ENCODE measurements at places on chromosomes 4 and X. TPM values are rescaled to one million over a fixed set of nuclear protein-coding genes. Genes with fewer than 3 reads are reported as not detected.
A peak's percentile ranks its signal among the peaks of the same experiment; 100 is the strongest.

DNA sequence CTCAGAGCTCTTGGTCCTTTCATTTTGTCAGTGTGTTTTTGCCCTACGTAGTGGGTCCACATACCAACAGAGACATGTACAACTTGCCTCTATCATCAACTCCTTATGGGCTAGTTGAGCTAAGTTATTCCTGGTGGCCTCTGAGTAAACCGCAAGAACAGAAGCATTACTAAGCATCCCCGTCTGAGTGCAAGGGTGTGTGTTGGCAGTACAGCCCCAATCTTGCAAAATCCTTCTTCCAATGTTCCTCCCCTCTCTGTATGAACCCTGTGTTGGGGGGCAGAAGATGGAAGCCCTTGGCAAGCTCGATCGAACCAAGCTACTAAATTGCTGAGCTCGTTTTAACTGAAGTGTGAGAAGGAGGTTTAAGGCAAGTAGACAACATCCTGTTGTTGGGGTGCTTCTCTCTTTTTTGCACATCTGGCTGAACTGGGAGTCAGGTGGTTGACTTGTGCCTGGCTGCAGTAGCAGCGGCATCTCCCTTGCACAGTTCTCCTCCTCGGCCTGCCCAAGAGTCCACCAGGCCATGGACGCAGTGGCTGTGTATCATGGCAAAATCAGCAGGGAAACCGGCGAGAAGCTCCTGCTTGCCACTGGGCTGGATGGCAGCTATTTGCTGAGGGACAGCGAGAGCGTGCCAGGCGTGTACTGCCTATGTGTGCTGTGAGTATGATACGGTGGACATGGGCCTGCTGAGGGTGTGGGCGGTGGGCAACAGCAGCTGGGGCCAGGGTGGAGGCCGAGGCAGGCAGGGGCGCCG lies at the start of gene SH2D1A:
SH2D1A (plus strand) TSS at position 447 of the 760 bp plus-strand sequence; CDS start at position 527, 80 bp downstream.
- no peak for DNase-seq

- no peak for DNase-seq
Observed at GRCh38 chr4:114081783-114082182, 102.3 kb upstream of the ARSJ start.

- DNase-seq: no peak
Observed at GRCh38 chr4:153514688-153515426, 48.7 kb downstream of the TMEM131L start.

DNA sequence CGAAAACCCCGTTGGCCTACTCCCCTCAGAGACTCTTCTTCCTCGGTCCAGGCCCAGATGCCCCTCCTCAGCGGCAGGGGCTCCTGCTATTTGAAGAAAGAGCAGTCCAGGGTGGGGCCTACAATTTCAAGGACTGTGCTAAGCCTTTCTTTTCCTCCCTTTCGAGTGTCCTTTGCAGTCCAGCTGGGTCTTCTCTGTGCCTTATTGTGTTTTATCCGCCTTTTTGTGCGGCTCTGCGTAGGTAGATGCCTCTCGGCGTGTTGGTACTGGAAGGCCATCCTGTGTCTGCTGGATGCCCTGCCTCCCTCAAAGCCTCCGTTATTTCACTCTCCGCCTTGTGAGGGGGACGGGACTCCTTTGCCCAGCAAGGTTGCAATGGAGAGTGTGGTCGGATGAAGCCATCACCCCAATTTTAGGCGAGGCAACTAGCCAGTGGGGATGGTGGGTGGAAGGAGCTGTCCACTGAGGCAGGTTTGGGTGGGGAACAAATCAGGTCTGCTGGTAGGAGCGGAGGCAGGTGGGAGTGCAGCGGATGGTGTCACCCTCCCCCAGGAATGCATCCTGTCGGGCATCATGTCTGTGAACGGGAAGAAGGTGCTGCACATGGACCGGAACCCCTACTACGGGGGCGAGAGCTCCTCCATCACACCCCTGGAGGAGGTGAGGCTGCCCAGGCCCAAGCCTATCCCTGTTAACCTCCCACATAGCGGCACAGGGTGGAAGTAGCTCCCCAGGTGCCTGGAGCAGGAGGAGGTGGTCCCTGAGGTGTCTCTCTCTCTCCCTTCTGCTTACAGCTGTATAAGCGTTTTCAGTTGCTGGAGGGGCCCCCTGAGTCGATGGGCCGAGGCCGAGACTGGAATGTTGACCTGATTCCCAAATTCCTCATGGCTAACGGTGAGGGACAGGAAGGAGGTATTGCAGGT lies 1.3 kb downstream of the GDI1 start:
- DNase-seq: no peak

DNA sequence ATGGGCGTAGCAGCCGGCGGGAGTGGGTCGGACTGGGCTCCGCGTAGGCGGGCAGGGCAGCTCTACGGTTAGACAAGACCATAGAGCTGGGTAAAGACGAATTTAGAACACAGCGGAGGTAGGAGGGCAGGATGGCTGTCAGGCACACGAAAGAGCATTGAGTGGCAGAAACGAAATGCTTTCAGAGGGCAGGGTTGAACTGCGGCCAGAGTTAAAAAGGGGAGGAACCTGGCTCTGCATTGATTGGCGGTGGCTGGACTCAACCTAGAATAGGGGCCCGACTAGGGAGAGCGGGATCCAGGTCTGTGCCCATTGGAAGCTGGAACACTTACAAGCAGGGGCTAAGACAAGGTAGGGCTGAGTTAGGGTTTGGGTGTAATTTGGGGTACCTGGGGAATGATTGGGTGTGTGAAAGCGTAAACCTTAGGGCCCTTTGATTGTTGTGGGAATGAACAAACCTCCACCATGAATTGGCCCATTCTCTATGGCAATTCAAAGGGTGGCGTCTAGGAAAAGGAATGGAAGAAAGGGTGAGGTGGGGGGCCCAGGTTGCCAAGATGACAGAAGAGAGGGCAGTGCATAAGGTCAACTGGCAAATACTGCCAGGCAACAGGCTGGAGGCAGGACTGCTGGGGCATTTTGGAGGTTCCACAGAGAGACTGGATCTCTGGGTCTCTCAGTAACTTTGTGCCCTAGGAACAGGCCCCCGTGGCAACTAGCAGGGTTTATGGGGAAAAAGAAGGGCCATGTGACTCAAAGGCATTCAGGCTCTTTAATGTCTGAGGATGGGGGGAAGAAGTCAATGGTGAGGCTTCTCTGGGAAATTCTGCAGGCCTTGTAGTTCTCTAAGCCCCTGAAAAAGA lies 911 bp upstream of the ELK1 start:
- DNase-seq: no peak

- DNase-seq: no peak
Observed at GRCh38 chr4:73883306-73883705, 14.1 kb downstream of the CXCL1 start.

DNA sequence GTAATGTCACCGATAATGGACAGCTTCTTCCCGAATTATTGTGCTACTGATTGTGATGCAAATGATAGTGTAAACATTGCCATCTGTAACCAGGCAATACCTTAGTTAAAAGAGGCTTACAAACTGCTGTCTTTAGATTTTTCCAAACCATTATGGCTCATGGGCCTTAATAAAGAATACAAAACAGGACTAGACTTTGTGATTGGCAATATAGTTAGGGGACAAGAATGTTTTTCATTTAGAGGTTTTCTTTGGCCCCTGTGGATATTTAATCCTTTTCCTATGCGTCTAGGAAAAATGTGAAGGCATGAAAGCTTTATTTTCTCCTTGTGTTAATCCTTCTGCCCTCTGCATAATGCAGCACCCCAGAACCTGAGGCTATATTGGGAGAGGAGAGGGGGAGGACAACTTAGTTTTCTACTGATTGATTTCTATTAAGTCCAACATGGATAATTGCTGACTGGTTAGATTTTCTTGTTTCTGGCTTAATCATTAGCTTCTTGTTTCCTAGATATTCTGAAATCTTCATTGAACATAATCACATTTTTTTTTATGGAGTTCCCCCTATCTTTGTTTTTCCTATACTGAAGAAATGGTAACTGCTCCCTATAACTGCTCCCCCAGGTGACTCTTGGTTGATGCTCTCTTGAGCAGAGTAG lies 1.9 kb downstream of the PRPS1 start:
- no peak for DNase-seq

DNA sequence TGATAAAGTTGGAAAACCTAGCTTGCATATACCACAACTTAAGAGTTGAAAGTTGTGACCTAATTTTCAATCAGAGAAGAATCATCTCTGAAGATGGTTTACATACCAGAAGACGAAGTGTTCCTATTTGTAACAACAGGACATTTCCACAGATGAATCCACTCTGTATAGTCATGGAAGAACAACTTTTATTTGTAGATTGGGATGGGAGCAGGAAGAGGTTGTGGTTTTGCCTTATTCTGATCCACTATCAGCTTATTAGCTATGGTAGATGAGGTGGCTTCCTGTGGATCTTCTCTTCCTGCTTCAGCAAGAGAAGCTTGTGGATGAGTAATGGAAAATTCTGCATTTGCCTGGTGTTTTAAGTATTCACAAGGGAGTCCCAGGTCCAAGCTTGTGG lies 18.6 kb upstream of the SUPT20HL1 start:
- DNase-seq: no peak

DNA sequence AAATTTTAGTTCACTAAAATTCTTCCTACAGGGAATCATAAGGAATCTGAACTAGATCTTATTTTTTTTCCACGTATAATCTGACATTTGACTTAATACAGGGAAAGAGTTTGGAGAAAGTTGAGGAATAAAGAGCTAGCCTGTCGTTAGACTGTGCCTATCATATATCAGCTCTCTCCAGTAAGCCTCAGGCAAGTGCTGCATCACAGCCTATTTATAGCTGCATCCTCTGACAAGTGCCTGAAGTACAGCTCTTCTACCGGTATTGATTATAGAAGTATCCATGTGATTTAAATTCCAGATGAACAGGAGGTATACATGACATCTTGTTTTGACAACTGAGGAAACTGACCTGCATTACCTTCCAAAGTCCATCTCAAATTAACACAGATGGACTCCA lies 248.9 kb downstream of the TLL1 start:
- no peak for DNase-seq

- DNase-seq: no peak
Observed at GRCh38 chr4:132502096-132502552, 647.0 kb upstream of the PCDH10 start.

- DNase-seq: no peak
Observed at GRCh38 chrX:65136424-65136823, 160.2 kb upstream of the ZC4H2 start.

GRCh38 chr4:82798168-82799005 lies at the start of gene SCD5:
Gene SCD5, minus strand, starts transcription at chr4:82798796. Its CDS starts 259 bp downstream, at chr4:82798537.
- DNase-seq: peak; percentile 60

DNA sequence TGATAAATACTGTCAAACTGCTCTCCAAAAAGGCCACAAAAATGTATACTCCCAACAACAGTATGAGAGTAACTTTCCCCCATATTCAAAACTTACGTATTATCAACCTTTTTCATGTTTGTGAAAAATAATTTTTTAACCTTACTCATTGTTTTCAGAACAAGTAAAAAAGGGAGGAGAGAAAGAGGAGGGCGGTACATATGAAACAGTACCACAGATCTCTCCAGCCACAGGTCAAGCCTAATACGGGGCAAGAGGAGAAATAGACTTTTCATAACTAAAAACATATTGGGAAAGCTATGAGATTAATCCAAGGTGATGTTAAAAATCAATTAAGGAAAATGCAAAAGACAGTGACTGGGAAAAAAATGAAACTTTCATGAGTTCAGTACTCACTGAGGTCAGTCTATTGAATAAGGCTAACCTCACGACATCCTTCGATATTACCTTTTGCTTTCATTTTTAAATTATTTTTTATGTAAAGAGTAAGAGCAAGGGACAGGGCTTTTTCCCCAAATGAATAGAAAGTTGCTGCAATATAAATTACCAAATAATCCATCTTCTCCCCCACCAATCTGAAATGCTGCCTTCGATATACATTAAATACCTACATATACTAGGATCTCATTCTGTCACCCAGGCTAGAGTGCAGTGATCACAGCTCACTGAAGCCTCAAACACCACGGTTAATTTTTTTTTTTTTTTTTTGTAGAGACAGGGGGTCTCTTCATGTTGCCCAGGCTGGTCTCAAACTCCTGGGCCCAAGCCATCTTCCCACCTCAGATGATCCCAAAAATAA lies 25.3 kb downstream of the FBXW7 start:
- DNase-seq: no peak

DNA sequence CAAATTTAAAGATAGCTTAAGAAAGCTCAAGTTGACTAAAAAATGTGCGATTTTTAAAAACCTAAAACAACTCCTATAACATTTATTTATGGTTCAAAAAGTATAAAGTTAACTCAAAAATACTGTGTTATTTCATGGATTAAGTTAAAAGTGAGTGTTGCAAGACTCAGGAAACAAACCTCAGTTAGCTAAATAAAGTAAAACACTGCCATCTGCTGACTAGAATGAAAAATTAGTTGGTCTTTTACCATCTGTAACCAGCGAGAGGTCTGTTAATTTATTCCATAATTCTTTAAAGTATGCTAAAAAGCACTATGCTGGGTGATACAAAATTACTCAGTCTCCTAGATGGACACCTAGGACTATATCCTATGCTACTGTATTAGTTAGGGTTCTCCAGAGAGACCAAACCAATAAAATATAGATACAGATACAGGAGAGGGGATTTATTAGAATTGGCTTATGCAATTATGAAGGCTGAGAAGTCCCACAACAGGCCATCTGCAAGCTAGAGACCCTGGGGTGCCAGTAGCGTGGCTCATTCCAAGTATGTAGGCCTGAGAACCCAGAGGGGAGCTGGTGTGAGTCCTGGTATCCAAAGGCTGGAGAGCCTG lies 4.9 kb upstream of the WDFY3 start:
- DNase-seq: no peak

DNA sequence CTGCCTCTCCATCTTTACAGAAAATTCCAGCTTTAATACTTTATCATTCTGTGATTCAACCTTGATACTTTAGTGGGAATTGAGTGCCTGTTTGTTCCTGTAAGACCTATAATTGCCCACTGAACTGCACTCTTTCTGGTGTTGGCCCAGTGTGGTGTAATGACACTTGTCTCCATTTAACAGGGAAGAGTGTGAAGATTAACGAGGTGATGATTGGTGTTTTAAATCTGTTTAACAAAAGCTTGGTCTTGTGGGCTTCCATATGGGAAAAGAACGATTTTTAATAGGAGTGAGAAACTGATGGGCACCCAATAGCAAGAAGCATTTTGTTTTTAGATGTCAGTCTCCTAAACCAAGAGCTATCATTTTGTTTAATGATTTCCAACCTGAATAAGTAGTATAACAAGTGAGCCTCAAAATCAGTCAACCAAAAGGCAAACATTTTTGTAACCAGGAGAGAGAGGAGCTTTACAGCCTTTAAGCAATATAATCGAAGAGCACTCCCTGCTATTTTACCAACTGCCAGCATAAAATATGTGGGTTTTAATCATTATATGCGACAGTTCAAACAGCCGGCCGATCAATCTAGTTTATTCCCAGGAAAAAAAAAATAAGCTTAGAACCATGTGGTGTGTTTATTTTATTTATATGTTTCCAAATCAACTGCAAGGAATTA lies 50.2 kb downstream of the SUPT20HL1 start:
- no peak for DNase-seq

- no peak for DNase-seq
Observed at GRCh38 chrX:94686071-94686470, 1012.1 kb downstream of the FAM133A start.

Gene COL4A6
- polyA plus RNA-seq: 14.2 TPM

Gene BRS3
- 0.07 TPM for polyA plus RNA-seq

Gene ADH1B
- polyA plus RNA-seq: 20.8 TPM

Gene PAGE2
- 0.36 TPM for polyA plus RNA-seq

Gene OPN1MW
- polyA plus RNA-seq: not detected

Gene SH3BGRL
- 225 TPM for polyA plus RNA-seq

Gene ARMCX1
- 51.5 TPM for polyA plus RNA-seq

Gene ARHGAP36
- polyA plus RNA-seq: 0.09 TPM

Gene TRIM61
- 2.8 TPM for polyA plus RNA-seq

Data from renal cortex interstitium (tissue), 15 donors.